ENCODE measurements at places on chromosomes 6 and 20.

GRCh38 chr20:2932498-2932897 is 59.2 kb downstream of the PTPRA start:
- DNase-seq, result no peak

- no peak for DNase-seq
These were observed 24.6 kb downstream of the DAAM2 start for GRCh38 chr6:39816747-39817146.

DNA sequence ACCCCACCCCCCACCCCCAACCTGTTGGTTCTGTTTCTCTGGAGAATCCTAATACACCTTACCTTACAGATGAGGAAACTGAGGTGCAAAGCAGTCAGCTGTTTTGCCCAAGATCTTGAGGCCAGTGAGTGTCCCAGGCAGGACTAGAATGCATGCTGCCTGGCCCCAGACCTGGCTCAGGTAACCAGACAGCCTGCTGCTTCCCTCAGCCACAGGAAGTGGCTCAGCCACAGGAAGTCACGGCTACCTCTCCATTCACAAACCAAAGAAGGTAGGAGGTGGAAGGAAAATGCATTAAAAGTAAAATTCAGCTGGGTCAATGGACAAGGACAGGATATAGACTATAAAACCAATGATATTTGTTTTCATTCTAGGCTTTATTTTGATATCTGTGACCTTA is 517.6 kb downstream of the CD83 start:
- no peak for DNase-seq

DNA sequence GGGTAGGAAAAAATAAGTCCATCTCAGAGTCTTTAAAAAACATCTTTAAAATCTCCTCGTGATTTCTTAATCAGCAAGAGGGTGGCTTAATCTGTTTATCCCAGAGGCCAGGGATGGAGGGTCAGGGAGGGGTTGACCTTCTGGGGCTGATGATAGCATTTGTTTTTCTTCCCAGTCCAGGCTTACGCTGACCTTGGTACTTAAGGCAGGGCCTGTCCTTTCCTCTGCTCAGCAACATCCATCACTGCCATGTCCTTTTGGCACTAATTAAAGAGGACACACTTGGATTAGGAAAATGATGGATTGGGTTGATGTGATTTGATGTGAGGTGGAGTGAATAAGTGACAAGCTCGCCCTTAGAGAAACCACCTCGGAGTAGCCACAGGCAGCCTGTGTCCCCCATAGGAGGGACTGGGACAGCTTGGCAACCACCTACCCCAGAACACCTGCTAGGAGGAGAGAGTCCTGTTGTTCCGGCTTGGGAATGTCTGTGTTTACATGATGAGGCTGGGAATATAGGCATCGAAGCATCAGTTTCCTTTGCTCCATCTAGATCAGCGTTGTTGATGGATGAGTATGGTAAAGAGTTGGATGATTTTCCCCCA is 44.2 kb downstream of the PHACTR3 start:
- no peak for DNase-seq

Data from MV-4-11 (cell line).